ENCODE measurements at places on chromosomes 13 and 19.

DNA sequence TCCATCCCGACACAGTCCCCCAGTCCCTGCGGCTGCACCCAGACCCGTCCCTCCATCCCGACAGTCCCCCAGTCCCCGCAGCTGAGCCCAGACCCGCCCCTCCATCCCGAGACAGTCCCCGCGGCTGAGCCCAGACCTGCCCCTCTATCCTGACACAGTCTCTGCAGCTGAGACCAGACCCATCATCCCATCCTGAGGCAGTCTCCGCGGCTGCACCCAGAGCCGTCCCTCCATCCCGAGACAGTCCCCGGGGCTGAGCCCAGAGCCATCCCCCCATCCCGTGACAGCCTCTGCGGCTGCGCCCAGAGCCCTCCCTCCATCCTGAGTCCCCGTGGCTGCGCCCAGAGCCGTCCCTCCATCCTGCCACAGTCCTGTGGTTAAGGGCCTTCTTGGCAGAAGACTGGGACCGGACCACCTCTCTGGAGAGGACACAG is 28.8 kb upstream of the TMEM255B start:
- DNase-seq: no peak

- DNase-seq: no peak
These were observed 233.7 kb upstream of the IPO5 start for GRCh38 chr13:97719736-97720135.

- DNase-seq: no peak
These were observed 173.8 kb downstream of the KATNAL1 start for GRCh38 chr13:30133554-30133912.

DNA sequence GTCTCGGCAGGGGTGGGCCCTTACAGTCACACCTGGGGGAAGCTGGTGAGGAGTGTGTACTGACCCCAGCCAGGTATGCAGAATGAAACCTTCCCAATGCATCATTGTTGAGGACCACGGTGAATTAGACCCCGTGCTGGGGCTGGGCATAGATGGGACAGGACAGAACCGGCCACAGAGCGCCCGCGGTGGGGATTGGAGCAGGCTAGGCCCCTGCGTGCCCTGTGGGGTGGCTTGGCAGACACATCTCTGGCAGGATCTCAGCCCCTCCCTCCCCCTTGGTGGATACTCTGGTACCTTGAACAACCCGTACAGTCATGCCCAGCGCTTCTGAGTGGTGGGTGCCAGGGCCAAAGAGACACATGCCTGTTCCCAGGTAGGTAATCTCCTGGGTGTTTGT is 200.6 kb downstream of the TEX29 start:
- no peak for DNase-seq

DNA sequence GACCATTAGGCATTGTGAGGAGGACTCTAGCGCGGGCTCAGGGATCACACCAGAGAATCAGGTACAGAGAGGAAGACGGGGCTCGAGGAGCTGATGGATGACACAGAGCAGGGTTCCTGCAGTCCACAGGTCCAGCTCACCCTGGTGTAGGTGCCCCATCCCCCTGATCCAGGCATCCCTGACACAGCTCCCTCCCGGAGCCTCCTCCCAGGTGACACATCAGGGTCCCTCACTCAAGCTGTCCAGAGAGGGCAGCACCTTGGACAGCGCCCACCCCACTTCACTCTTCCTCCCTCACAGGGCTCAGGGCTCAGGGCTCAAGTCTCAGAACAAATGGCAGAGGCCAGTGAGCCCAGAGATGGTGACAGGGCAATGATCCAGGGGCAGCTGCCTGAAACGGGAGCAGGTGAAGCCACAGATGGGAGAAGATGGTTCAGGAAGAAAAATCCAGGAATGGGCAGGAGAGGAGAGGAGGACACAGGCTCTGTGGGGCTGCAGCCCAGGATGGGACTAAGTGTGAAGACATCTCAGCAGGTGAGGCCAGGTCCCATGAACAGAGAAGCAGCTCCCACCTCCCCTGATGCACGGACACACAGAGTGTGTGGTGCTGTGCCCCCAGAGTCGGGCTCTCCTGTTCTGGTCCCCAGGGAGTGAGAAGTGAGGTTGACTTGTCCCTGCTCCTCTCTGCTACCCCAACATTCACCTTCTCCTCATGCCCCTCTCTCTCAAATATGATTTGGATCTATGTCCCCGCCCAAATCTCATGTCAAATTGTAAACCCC is 2.8 kb upstream of the CEACAM5 start:
- DNase-seq: no peak

GRCh38 chr19:3458229-3459088 is 21.9 kb downstream of the SMIM24 start:
- DNase-seq: no peak

DNA sequence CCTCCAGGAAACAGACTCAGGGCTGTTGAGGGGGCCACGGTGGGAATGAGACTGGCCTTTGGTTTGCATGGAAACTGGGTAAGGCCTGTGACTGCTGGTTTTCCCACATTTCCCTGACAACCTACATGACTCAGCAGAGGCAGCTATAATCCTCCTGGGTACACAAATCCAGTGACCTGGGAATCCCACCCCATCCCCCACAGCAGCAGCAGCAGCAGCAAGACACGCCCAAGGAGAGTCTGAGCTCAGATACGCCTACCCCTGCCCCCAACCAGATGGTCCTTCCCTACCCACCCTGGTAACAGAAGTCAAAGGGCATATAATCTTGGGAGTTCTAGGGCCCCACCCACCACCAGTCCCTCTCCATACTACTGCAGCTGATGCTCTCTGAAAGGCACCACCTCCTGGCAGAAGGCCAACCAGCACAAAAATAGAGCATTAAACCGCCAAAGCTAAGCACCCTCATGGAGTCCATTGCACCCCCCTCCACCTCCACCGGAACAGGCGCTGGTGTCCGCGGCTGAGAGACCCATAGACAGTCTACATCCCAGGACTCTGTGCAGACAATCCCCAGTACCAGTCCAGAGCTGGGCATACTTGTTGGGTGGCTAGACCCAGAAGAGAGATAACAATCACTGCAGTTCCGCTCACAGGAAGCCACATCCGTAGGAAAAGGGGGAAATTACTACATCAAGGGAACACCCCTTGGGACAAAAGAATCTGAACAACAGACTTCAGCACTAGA is 237.2 kb upstream of the SPRY2 start:
- DNase-seq: no peak

DNA sequence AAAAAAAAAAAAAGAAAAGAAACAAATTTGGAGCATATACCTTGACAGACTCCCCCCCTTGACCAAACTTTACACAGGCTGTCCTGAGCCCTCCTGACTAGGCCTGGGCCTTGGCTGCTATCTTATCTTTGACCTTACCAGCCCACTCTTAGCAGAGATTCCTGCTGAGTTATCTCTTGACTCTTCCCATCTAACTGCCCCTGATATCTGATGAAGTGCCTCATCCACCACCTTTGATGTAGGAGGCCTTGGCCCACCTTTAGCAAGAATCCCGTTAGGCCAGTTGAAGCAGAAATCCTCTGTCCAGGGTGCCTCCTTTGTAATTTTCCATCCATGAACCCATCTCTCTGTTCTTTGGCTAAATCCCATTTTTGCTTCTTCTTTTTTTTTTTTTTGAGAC is 43.6 kb downstream of the NLRP12 start:
- DNase-seq: no peak

DNA sequence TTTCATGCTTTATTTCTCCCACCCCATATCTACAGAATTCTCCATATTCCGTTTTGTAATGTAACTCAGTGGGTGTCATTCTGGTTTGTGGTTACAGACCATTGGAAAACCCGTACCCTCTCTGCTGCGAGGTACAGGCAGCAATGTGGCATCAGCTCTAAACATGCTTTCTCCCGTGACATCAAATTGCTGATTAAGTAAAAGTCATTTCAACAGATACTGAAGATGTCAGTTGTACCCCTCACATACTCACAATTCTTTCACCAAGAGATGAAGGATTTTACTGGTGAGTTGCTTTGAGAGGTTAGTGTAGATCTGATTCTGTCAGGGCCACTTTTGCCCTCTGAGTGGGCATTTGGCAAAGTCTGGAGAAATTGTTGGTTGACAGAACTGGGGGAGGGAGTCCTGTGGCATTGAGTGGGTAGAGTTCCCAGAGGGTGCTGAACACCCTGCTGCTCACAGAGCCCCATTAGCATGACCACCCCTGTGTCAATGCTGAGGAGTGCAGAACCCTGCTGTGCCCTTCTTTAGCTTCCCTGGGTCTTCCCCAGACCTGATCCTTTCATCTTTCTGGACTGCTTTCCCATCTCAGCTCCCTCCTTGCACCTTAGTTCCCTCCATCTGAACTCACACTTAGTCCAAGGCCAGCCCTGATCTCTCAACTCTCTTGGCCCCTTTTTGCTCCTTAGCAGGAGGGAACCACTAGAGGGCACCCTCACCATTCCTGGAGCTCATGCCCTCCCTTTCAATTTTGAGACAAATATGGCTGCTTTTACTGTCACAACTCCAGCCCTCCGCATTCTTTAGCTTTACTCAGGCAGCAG is 39.9 kb upstream of the CEACAM8 start:
- DNase-seq: no peak

DNA sequence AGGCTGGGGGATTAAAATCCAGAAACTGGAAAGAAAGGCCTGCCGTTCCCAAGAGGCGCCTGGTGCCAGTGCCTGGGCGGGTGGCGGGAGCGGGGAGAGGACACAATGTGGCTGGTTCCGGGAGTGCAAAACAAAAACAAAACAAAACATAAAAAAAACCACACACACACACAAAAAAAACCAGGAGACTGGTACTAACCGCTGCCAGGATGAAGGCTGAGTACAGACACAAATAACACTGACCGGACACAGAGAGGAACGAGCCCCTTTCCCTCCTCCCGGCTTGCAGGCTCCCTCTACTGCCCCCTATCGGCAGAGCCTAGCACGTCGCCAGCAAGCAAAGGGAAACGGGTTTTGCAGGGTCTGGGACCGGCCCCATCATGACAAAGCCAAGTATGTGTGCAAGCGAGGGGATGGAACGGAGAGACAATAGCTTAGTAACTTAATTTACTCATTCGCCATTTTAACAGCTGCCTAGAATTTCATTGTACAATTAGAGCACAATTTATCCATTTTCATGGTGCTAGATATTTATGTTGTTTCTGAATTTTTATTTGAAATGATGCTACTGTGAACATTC is 17.9 kb upstream of the ZDHHC20 start:
- DNase-seq: peak; percentile 54

GRCh38 chr13:27712421-27712820 is 79.9 kb upstream of the GSX1 start:
- no peak for DNase-seq

- no peak for DNase-seq
These were observed 7.5 kb downstream of the RASA3 start for GRCh38 chr13:114124921-114125320.

GRCh38 chr13:20927596-20928257 is 25.2 kb upstream of the XPO4 start:
- DNase-seq: no peak

DNA sequence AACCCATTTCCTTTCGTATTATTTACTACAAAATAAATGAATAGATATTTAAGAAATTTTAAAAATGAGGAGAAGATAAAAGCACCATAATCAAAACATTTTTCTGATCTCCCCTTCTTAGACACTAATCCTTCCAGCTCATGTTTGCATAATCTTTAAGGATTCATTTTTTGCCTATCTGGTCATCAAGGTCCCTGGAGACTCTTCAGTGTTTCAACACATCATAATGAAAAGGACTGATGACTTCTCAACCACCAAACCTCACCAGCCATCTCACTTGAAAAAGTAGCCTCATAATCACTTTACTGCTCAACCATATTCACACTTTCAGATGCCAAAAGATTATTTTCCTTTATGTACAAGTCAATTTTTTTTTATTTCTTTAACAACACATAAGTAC is 80.1 kb downstream of the DCLK1 start:
- DNase-seq: no peak

- no peak for DNase-seq
These were observed 303.8 kb downstream of the PCDH9 start for GRCh38 chr13:66926200-66926850.

- no peak for DNase-seq
These were observed 44.1 kb downstream of the KCTD15 start for GRCh38 chr19:33840783-33841182.

GRCh38 chr13:108981407-108981806 is 352.0 kb downstream of the MYO16 start:
- DNase-seq: no peak

- no peak for DNase-seq
These were observed 56.5 kb downstream of the TSHZ3 start for GRCh38 chr19:31292639-31293185.

DNA sequence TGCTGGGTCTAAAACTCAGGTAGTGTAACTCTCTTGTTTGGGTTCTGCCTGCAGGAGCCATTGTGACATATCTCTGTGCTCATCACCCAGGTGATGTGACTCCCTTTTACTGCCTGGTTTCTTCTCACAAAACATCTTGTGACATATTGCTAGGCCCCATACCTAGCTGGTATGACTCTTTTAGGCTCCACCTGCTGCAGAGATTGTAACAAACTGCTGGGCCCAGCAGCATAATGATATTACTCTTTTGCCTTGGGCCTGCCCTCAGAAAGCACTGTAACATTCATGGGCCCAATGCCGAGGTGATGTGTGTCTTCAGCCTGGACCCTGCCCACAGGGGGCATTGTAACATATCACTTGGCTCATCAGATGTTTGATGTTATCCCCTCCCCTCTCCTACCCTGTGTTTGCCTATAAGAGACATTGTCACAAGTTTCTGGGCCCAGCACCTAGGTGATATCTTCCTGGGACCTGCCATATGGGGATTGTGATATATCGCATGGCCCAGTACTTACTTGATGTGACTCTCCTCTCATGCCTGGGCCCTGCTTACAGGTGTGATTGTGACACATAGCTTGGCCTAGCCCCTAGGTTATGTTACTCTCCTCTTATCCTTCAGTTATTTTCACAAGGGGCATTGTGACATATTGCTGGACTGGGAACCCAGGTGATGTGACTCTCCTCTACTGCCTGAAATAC is 18.0 kb upstream of the ZNF681 start:
- no peak for DNase-seq

DNA sequence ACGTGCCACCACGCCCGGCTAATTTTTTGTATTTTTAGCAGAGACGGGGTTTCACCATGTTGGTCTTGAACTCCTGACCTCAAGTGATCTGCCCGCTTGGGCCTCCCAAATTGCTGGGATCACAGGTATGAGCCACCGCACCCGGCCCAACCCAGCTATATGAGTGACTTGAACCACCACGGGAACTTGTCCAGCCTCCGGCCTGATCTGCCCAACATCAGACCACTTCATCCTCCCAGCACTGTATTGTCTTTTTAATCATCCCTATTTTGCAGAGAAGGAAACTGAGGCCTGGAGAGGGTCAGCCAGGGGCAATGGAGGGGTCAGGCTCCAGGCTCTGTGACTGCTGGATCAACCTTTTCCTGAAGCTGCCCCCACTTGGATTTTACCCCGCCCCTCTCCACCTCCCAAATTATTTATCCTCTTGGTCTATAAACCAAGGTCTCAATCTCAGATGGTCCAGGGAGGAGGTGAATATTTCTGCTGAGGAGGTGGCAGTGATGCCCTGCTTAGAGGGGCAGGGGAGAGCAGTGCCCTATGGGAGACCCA is 893 bp upstream of the PLIN3 start:
- DNase-seq: no peak

- DNase-seq: no peak
These were observed 161.2 kb downstream of the FOXO1 start for GRCh38 chr13:40505196-40505595.

- DNase-seq: no peak
These were observed 13.0 kb downstream of the OR7A5 start for GRCh38 chr19:14821937-14822336.

- DNase-seq: no peak
These were observed 21.7 kb downstream of the NALCN start for GRCh38 chr13:101394605-101395004.

GRCh38 chr13:47206111-47206510 is 309.3 kb upstream of the HTR2A start:
- no peak for DNase-seq

GRCh38 chr19:17835182-17836006 is 12.4 kb downstream of the JAK3 start:
- no peak for DNase-seq
